ENCODE measurements at places on chromosomes 12 and 14.

GRCh38 chr14:75514673-75515628, 7.3 kb upstream of the BATF start:
- peak; percentile 93 for DNase-seq

GRCh38 chr14:90900476-90901083, 84.3 kb upstream of the TTC7B start:
- DNase-seq, result no peak

DNA sequence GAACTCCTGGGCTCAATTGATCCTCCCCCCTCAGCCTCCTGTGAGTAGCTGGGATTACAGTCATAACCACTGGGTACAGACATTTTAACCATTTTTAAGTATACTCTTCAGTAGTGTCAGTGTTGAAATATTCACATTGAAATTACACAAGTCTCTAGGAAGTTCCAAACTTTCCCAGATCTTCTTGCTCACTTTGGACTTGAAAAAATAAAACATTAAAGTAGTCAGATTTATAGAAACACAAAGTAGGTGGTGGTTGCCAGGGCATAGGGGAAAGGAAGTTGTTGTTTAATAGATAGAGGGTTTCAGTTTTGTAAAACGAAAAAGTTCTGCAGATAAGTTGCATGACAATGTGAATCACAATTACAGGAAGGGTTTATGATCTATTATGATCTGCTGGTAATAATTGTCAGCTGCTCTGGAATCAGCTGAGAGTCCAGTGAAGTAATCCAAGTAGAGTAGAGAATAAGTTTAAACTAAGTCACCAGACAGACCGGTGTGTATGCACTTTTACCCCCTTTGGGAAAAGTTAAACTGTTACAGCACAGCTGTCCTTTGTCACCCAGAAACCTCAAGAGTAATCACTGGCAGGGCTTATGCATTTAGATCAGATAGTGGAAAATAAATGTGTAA, 27.4 kb downstream of the PCNX1 start:
- DNase-seq, result no peak

GRCh38 chr12:24991209-24992049, 42.5 kb upstream of the BCAT1 start:
- DNase-seq, result no peak

- DNase-seq, result no peak
Observed at GRCh38 chr14:23561873-23562821, 5.4 kb downstream of the AP1G2 start.

DNA sequence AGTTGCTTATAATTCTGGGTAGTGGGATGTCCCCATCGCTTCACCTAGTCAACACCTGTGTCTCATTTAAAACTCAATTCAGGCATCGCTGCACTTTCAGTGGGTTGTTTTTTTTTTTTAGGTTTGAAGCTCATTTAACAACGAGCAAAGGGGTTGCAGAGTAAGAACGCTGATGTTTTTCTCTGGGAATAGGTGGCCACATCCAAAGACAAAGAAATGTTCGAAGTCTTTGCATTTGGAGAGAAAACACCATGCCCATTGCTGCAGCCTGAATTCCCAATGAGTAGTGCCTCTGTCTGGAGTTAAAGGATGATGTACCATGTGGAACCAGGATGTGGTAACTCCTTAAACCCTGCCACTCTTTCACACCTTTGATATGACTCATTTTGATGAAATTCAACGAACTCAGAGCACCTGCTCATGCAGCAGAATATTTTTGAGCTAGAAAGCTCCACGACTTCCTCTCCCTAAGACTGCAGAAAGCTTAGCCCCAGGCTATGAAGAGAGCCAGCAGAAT, 35.1 kb upstream of the BATF start:
- no peak for DNase-seq

DNA sequence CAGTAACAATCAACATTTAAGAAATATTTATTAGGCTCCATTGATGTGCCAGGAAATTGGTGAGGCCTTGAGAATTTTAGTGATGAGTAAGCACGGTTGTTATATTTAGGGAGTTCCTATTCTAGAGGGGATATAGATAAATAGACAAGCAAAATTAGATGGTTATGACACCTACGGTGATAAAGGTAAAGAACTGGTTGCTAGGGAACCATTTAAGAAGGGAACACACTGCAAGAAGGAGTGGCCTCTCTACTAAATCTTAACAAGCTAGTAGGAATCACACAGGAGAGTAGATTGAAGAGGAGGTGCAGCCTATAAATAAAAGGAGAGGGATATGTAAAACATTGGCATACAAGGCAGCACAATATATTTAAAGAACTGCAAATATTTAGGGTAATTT, 155.2 kb downstream of the LRIG3 start:
- no peak for DNase-seq

GRCh38 chr12:104719700-104720338, 238.3 kb downstream of the SLC41A2 start:
- no peak for DNase-seq

DNA sequence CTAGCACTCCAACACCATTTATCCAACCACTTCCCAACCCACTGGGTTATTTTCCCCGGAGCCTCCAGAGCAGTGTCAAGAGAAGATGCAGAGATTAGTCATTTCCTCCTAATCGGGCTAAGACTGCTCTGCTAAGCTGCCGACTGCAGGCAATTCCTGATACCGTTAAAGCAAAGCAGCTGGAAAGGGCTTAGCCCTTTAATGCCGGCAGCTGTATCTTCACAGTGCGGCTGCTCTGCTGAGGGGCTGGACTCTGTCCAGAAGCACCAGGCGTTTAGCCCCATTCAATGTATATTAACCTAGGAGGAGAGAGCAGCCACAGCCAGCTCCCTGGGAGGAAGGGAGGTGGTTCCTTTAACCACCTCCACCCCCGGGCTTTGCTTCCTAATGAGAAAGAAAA, 11.1 kb downstream of the AQP6 start:
- DNase-seq, result no peak

- no peak for DNase-seq
Observed at GRCh38 chr12:92927055-92927435, 2.0 kb downstream of the EEA1 start.

GRCh38 chr14:102785595-102785963, 8.3 kb downstream of the TRAF3 start:
- no peak for DNase-seq

DNA sequence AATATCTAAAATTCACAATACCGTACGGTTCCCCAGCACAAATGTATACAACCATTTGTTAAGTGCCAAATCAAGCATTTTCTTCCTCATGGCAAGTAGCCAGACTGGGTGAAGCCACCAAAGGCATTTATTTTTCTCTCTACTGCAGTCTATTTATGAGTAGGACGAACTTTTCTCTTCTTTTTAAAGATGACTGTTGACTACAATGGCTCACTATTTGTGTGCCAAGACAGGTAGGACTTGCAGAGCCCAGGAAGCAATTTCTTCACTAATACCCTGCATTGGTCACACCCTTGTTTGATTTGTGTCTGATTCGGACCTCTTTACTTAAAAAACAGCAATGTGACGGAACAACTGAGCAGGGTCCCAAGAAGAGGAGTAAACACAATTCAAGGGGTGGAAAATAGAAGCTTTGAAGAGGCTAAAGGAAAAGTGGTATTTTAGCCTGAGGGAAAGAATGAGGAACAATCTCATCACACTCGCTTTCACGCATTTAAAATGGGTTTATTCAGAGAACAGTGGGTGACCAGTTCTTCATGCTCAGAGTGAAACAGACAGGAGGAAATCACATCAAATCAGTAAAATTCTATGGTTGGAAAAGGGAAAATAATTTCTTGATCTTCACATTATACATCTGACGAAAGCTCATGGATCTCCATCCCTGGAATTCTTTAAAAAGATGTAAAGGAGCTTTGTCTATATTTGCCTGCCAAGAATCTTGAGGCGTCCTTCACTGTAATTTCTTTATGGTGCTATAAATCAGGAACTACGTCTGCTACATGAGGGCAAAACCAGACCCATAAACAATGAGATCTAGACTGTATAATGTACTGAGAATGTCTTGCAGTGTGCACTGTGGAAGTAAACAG, 183.8 kb downstream of the PPM1H start:
- DNase-seq, result no peak

DNA sequence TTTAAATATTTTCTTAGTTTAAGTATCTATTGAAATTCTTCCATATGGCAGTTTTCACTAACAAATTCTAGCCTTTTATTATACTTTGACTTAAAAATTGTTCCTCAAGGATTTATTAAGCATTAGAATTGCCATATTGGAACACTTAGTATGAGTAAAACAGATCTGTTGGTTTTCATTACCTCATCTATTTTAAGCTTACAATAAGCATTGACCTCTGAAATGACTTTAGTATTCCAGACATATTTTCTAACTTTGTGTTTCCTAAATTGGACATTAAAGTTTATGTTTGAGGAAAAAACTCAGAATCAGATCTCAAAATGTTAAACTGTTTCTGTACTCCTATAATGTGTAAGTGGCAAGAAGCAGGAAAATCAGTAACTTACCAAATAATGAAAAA, 48.4 kb downstream of the CSRP2 start:
- DNase-seq, result no peak
